ENCODE measurements at places on chromosomes 11 and 22.

GRCh38 chr11:122101625-122102291 is 14.3 kb downstream of the BLID start:
- peak; percentile 88 for DNase-seq

DNA sequence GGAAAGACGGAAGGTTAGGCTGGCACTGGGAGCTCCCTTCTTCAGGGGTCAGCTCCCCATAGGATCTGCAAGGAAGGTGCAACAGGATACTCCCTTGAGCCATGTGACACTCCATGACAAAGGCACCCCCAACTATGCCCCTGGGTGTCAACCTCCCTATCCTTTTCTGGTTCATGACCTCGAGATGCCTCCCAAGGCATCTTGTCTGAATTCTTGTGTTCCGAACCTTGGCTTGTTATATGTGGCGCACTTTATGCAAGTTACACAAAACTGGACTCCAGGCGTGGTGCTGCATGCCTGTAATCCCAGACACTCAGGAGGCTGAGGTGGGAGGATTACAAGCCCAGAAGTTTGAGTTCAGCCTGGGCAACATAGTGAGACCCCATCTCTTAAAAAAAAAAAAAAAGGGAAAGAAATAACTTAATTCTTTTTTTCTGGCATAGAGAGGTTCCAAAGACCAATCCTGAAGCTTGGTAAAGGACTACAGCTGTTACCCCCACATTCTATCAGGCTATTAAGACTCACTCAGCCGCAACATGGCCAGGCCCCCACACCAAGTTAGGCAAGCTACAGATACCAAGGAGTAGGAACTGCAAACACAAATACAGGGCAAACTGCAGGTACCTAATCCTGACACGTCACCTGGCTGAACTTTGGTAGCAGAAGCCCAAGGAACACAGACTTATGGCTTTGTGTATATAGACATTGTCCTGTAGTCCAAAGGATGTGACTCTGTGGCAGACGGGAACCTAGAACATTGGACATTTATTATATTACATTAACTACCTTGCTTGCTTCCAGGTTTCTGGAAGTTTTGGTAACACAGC is 1.4 kb downstream of the C11orf24 start:
- DNase-seq, result no peak

DNA sequence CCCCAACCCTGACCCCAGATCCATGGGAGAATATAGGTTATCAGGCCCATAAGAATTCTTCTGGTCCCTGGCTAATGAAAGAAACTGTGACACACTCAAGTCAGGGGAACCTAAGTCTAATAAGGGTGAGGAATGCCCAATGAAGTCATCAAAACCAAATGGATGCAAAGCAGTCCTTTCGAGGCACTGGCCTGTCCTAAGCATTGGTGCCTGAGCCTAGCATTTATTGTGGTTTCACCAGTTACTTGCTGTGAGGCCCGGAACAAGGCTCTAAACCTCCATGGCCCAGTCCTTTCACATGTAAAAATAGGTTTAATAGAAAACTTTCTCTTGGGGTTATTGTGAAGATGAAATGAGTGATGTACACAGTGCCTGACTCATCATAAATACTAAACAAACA is 712.6 kb downstream of the DLG2 start:
- DNase-seq, result no peak

DNA sequence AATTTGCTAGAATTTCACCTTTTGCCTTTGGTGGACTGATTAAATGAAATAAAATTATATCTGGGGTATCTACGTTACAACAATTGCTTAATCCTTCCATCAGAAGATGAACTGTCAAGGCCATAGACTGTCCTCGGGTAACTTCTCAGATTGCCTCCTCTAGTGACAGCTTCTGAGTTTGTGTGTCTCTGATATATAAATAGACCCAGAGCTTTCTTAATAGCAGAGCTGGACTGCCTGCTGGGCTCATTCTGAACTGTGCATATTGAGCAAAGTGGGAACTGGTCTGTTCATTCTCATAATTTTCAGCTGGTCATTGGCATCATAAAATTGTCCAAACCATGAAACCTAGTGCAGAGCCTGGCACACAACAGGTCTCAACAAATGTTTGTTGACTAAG is 99.1 kb upstream of the GRAMD1B start:
- no peak for DNase-seq

DNA sequence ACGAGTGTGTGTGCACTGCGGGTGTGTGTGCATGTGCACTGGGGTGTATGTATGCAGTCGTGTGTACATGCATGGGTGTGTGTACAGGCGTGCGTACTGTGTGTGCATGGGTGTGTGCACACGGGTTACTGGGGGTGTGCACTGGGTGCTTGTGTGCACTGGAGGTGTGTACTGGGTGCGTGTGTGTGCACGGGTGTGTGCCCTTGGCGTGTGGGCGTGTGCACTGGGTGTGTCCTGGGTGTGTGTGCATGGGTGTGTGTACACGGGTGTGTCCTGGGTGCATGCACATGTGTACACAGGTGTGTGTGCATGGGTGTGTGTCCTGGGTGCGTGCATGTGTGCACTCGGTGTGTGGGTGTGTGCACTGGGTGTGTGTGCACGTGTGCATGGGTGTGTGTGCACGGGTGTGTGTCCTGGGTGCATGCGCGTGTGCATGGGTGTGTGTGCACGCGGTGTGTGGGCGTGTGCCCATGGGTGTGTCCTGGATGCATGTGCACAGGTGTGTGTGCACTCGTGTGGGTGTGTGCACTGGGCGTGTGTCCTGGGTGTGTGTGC is 39.1 kb downstream of the BRSK2 start:
- no peak for DNase-seq

GRCh38 chr11:105723269-105723668 is 113.4 kb downstream of the GRIA4 start:
- DNase-seq, result no peak

- no peak for DNase-seq
These were observed 109.1 kb upstream of the TIMP3 start for GRCh38 chr22:32692371-32692770.

DNA sequence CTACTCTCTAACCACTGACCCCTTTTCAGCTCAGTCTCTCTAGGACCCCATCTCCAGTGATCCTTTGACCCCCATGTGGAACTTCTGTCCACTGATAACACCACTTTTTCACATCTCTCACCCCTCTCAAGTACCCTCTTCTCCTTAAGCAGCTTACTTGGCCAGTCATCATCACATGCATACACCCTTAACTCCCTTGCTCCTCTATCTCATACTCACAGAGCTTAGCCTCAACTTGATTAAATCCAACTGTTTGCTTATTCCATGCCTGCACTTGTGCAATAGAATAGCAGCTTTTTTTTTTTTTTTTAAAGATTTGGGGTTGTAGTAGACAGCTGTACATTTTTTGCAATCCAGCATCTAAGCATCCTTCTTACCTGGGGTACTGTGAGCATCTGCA is 22.2 kb downstream of the AQP11 start:
- no peak for DNase-seq

GRCh38 chr11:30786256-30787110 is 200.3 kb upstream of the MPPED2 start:
- peak; percentile 54 for DNase-seq

DNA sequence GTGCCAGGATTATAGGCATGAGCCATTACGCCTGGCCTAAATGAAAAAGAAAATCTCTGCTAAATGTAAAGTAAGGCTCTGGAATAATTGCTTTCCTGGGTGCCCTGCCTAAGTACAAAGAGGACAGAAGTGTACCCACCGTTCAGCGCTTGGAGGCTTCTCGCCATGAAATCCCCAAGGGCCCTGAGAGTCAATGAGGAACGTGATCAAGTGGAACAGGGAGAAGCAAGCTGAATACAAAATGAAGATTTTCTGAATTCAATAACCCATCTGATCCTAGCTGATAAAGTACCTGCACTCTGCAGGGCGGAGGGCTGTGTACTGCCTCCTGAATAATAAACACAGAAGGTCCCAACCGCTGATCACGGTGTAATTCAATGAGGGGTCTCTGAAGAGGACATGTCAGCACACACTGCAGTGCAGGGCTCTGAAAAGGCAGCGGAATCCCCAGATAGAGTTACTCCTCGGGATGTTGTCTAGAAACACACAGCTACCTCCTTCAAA is 97.7 kb downstream of the ABTB2 start:
- no peak for DNase-seq

GRCh38 chr11:19979519-19979845 is 180.8 kb downstream of the DBX1 start:
- DNase-seq, result no peak

DNA sequence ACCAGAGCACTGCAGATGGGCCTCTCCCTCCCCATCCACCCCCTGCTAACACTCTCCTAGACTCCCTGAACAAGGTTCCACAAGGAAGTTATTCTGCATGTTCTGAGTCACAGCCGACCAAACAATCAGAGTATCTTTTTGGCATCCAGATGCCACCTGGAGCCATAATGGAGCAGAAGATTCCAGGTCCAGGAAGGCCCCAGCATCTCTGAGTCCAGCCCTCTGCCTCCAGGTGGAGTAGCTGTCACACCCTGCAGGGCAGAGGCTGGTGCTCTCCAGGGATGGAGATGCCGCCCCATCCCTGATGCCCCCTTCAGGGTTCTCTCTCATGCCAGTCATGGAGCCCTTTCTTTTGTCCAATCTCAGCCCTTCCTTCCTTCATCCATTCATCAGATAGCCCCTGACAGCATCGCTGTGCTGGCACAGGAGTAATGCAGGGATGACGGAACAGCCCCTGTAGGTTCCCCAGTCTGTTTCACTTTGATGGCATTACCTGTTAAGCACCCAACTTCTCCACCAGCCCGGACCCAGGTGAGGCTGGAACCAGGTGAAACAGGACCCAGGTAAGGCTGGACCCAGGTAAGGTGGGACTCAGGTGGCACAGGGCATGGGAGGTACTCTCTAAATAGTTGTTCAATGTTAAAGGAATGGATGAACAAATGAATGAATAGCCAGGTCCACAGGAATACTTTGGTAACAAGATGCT is 20.1 kb upstream of the TSKU start:
- no peak for DNase-seq

DNA sequence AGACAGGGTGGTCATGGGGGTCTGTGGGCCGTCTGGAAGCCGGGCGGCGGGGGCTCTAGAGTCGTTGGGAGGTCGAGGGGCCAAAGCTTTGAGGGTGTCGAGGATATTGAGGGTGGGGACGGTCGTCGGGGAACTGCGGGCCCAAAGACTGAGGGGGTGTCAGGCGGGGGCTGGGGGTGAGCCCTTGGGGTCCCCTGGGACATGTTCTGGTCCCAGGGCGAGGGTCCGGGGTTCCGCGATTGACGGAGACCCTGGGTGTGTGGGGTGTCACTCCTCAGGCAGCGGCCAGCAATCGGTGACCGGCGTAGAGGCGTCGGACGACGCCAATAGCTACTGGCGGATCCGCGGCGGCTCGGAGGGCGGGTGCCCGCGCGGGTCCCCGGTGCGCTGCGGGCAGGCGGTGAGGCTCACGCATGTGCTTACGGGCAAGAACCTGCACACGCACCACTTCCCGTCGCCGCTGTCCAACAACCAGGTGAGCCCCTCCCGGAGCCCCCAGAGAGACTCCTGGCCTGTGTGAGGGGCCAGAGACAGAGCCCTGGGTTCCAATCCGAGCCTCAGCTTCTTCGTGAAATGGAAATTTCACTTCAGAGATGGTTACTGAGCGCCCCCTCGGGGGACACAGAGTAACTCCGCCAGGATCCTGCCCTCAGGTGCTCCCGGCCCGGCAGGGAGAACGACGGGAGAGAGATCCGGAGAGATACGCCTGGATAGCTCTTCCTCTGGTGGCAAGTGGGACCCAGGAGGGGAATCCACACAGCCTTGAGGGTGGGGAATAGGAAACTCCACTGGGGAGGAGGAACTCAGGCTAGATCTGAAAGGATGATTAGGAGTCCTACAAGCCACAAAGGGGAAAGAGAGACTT is 714 bp downstream of the SDF2L1 start:
- DNase-seq, result no peak

GRCh38 chr11:11374358-11375148 is 21.5 kb upstream of the CSNK2A3 start:
- no peak for DNase-seq

- DNase-seq, result no peak
These were observed 45.2 kb downstream of the TBX1 start for GRCh38 chr22:19805821-19806212.

- DNase-seq, result no peak
These were observed 104.7 kb upstream of the RRM1 start for GRCh38 chr11:3989921-3990290.

DNA sequence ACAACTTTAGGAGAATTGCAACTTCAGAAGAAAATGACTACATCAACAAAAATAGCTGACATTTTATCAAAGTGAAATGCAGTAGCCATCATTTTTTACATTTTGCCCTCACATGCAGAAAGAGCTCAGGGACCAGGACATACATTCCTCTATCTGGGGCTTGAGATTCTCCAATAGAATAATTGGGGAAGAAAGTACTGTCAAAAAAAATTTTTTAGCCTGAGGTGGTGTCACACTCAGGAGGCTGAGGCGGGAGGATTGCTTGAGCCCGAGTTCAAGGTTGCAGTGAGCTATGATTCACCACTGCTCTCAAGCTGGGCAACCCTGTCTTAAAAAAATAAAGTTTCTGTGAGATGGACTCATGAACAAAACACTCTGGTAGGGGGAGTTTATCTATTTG is 32.2 kb upstream of the DEPDC7 start:
- DNase-seq, result no peak

- DNase-seq, result no peak
These were observed 43.6 kb downstream of the TEAD1 start for GRCh38 chr11:12717851-12718291.

GRCh38 chr22:46051646-46052045 is 74.7 kb upstream of the WNT7B start:
- DNase-seq, result no peak

DNA sequence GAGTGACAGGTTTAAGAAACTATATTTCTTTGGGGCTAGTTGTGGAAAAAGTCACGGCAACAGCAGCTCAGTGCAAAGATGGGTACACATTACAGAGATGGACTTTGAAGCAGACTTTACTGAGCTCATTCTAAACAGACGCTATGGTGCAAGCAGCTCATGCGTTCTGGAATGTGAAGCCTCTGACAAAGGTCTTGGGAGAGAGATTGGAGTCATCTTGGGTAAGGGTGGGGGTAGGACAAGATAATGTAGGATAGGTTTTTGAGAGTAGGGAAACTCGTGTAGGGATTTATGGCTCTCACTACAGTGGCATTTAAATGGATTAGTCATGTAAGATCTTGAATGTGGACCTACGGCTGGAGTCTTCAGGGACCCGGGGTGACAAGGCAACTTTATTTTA is 36.2 kb upstream of the CLMP start:
- DNase-seq, result no peak

- no peak for DNase-seq
These were observed 67.5 kb upstream of the THY1 start for GRCh38 chr11:119490253-119491006.

GRCh38 chr22:19359554-19360299 is 68.2 kb upstream of the CLTCL1 start:
- DNase-seq, result no peak

DNA sequence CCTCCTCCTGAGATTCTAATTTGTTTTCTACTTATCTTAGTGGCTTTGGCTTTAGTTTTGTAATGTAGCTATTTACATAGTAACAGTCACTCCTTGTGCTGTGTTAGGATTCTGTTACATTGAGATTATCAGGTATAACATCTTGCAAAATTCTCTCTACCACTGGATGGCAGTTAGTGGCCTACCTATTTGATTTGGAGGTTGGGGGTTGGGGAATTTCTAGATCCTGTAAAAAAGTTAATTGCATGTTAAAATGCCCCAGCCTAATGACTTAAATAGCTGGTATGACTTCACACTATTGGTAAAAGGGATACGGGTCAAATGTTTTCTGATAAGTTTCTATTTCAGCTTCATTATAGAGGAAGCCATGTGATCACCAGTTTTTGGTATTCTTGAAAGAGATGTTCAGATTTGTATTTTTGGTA is 2.8 kb downstream of the GRK3 start:
- no peak for DNase-seq

GRCh38 chr11:107385361-107385981 is 72.2 kb downstream of the CWF19L2 start:
- DNase-seq, result no peak

- no peak for DNase-seq
These were observed at the start of gene GRAP2 for GRCh38 chr22:39900306-39901227. Gene GRAP2, plus strand, starts transcription at chr22:39901084. Its CDS starts 46,023 bp downstream, at chr22:39947107.

Measured in retinal pigment epithelial cell (primary cell).